Activated CD8-positive, alpha-beta memory T cell treated with anti-CD3 and anti-CD28 coated beads for 4 hours (primary cell): ENCODE measurements at places on chromosomes 5 and 9.

DNA sequence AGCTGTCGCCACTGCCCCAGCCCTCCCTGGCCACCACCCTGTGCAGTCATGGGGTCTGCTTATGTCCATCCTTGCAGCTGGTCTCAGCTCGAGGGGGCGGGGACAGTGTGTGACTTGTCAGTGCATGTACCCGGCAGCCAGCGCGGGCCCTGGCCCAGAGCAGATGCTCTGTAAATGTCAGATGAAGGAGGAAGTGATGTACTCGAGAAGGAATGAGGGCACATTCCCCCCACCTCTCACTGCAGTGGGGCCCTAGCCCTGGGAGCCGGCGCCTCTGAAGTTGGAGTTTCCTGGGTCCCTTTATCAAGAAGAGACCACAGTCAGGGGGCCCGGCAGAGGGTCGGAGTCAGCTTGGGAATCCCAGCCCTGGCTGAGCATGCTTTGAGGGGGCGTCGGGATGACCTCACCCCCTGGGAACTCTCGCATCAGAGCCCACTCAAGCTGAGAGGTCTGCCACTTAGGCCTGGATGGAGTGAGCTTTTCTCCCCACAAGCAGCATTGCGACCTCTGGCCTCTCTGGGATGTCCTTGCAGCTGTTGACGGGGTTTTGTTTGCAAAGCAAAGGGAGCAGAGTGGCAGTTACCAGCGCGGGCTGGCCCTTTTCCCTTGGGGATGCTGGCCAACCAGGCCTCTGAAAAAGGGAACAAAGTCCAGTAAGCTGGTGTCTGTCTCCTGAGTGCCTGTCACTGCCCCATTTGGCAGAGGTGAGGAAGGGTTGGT is 19.0 kb downstream of the NEURL1B start:
- no peak for DNase-seq

DNA sequence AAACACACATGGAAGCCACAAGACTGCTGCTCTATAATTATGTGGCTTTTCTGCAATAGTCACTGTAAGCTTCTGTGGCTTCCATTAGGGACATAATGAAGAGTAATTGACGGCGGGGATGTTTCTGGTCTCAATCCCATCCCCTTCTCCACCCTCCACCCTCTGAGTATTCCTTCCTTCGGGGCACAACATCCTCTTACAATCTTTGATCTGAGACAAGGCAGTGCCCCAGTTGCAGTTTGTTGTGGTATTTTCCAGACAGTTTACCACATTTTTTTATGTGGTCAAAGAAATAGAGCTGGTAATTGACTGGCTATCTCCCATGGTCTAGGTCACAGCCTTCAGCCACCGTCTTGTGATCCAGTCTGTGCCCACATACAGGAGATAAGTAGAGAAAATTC is 277.7 kb downstream of the NR2F1-AS1 start:
- no peak for DNase-seq

- DNase-seq, result no peak
These were observed at the start of gene PCDHB15 for GRCh38 chr5:141245250-141245717. PCDHB15 (plus strand) TSS chr5:141245395; CDS start chr5:141245579, 184 bp downstream.

- peak; percentile 64 for DNase-seq
These were observed 10.9 kb downstream of the RAPGEF1 start for GRCh38 chr9:131728961-131729360.

- no peak for DNase-seq
These were observed 238.7 kb downstream of the AGTPBP1 start for GRCh38 chr9:85502815-85503655.

GRCh38 chr9:113155911-113156588 is 5.2 kb downstream of the SLC31A2 start:
- no peak for DNase-seq

DNA sequence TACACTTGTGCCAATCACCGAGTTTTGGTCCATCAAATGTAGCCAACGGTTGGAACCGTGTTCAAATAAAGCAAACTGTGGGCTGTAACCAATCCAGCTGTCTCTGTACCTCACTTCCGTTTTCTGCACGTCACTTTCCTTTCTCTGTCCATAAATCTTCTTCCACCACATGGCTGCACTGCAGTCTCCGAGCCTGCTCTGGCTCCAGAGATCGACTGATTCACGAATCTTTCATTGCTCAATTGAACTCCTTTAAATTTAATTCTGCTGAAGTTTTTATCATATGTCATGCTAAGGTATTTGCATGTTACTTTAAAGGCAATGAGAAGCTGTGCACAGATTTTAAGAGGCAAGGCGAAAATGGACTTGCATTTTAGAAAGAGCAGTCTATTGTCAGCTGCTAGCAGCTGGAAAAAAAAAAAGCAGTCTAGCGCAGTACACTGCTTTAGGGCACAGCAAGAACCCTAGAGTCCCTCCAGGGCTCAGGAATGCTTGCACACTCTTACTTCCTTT is 13.2 kb downstream of the TTC39B start:
- no peak for DNase-seq

DNA sequence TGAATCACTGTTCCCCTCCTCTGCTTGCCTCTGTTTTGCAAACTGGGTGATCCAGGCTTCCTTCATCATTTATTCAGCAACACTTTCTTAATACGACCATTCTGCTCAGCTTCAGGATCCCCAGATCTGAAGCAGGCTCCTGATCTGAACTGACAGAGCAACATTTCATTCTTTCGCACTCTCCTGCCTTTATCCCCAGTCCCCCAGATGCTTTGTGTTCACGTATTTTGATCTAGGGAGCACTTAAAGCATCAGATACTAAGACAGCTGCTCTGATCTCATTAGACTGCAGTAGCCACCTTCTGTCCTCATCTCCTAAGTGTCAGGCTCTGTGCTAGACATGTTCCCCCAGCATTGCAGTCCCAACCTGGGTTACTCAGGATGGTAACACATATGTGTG is 158.0 kb downstream of the TRIO start:
- DNase-seq, result no peak

- no peak for DNase-seq
These were observed 632.5 kb downstream of the ISL1 start for GRCh38 chr5:52015760-52016159.

DNA sequence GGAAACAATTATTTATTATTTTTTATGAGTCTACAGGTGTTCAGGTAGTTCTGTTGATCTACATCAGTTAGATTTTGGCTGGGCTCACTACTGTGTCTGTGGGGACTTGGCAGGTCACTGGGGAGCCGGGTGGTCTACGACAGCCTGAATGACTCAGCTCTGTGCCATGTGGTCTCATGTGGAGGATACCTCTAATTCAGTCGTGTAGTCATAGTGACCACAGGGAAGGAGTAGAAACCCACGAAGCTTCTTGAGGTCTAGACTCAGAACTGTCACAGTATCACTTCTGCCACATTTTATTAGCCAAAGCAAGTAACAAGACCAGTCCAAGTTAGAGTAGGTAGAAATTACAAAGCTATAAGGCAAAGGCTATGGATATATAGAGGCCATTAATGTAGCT is 64.7 kb upstream of the GRAMD2B start:
- no peak for DNase-seq

DNA sequence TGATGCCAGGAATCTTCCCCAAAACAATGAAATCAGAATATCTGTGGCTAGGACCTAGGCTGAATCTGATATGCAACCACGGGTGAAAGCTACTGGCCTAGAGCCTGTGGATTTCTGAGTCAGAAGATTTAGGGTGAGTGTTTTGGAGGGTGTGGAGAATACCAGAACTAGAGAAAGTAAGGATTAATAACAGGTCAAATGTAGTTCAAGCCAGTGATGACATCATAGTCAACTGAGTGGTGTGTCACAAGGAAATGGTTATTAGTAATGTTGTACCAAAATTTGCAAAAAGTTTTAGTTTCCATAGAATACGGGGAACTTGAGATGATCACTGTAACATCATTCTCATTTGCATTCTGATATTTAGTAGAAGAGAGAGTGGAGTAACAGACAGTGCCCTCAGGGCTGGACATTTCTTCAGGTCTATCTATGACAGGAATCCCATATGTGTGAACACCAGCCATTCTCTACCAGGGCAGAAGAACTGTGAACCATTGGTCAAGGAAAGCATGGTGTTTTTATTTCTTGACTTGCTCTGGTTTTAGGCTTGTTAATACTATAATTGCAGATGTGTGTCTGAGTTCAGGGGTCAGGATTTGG is 3.7 kb downstream of the GALNT12 start:
- DNase-seq, result no peak

- no peak for DNase-seq
These were observed 223.4 kb downstream of the CSNK1G3 start for GRCh38 chr5:123735384-123735783.

DNA sequence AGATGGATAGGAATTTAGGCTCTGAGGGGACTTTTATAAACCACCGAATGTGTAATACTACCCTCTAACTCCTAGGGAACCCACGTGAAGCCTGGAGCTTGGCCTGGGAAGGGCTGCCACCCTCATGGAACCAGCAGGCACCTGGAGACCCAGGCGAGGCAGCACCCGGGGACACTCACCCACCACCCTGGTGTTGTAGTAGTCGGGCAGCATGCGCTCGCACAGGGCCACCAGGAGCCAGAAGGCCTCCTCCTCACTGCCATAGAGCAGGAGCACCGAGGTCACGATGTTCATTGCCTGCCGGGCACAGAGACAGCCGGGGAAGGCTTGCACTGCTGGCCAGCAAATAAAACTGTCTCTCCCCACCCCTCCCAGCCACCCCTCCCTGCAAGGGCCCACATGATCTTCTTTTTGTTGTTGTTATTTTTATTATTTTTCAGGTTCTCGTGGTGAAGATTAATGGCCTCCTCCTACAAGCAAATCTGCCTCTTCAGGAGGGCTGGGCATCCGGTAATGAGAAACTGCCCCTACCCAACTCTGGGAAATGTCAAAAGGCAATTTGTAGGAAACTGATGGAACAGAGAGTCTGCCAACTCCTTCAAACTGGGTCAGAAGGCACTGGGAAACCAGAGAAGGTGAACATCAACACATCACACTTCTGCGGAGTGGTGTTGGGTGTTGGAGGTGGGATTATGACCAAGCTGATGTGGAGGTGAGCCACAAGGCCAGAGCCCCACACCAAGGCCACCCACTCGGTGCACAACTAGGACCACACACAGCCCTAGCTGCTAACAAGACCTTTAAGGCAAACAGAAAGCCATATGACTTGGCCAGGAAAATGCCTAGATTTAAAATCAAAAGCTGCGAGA is 17.4 kb upstream of the MRNIP start:
- DNase-seq, result no peak

- DNase-seq, result peak; percentile 14
These were observed 469 bp downstream of the AGTPBP1 start for GRCh38 chr9:85741095-85741874.

DNA sequence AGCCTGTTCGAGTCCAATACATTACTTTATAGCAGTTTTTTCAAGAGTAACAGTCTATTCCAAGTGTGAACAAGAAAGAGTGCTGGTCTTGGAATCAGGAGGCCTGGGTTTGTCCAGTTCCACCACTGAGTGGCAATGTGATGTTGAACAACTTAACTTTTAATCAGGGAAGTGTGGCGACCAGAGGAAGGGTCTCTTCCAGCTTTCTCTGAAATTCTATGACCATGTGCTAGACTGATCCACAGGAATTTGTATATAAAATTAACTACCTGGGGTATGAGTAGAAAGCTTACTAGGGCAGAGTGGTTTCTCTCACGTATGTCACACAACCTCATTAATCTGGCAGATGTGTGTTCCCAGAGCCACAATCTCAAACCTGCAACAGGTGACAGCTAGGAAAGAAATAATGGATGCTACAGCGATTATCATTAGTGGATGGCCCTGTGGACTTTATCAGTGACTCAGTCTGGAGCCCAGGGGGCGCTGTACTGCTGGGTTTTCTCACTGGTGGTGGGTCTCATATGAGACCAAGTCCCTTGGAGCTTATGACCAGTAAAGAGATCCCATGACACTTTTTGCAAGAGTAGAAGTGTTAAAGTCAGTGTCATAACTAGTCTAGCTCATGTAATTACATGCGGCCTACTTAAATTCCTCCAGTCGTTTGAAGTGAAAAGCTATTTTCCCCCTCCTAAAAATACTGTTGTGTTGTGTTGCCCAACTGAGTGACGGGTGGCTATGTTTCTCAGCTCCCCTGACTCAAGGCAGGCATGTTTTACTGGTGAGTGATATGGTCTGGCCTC is 116.5 kb downstream of the GDNF start:
- no peak for DNase-seq

- no peak for DNase-seq
These were observed 12.1 kb downstream of the SLC22A5 start for GRCh38 chr5:132381614-132382013.
